Activated naive CD4-positive, alpha-beta T cell treated with Interleukin-2 at 50 U/mL for 16 hours (primary cell): ENCODE measurements at places on chromosomes 6 and 20.

DNA sequence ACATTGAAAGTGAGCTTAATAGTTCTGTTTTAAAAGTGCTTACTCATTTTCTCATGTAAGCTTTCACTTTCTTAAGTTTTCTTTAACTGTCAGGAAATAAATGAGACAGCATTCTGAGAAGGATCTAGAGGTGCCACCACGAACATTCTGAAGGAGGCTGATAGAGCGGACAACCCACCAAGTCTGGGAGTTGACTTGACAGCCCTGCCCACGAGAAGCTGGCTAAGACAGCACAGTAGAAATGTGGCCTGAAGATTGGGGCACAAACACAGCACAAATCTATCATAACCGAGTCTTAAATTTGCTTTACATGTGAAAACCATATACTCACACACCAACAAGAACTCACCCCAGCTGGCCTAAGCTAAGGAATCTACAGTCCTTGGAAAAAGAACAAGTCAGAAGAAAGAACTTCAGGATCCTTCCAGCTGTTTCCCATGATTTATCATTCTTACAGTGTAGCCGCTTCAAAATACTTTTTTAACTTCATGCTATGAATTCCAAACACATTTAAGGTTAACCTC is 144.2 kb upstream of the TNFAIP3 start:
- peak; percentile 37 for DNase-seq

GRCh38 chr20:3452690-3453089 is 18.1 kb upstream of the ATRN start:
- DNase-seq, result no peak

DNA sequence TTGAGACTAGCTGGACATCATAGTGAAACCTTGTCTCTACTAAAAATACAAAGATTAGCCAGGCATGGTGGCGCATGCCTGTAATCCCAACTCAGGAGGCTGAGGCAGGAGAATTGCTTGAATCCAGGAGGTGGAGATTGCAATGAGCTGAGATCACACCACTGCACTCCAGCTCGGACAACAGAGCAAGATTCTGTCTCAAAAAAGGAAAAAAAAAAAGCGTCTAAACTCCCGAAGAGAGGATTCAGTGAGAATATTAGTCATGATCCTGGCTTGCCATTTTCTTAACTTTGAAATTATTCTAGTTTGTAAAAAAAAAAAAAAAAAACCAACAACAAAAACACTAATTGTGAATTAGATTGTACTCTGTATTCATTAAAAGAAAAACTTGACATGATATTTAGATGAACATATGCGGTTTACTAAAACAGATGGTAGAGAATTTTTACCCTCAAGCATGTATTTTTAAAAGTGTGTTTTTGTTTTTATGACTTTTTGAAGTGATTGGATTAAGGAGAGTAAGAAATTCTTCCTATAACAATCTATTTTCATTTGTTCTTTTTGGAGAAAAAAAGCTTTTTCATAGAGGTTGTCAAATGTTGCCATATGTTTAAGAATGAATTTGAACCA is 80.7 kb downstream of the UST start:
- DNase-seq, result no peak

GRCh38 chr6:70479236-70479635 is 65.9 kb downstream of the FAM135A start:
- no peak for DNase-seq

DNA sequence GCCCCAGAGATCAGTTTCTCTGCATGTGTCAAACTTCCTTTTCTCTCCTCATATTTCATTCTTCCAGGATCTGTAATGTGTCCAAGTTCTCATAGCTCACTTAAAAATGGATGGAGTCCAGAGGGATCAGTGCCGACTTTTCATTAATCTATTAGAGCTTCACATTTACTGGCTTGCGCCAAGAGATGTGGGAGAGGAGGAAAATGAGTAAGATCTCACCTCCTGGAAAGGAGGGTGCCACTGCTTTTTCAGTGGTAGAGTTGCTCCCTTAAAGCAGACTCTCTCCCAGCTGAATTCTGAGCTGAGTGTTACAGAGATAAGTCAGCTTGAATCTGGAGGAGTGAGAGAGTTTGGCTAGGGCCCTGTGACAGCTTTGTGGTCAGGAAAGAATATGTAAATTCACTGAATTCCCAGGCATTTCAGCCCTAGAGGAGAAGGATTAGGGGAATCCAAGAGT is 175.9 kb downstream of the SOX4 start:
- no peak for DNase-seq

GRCh38 chr20:21387528-21387927 is 9.8 kb downstream of the NKX2-4 start:
- no peak for DNase-seq

- no peak for DNase-seq
These were observed 23.1 kb upstream of the GATA5 start for GRCh38 chr20:62498874-62499273.

DNA sequence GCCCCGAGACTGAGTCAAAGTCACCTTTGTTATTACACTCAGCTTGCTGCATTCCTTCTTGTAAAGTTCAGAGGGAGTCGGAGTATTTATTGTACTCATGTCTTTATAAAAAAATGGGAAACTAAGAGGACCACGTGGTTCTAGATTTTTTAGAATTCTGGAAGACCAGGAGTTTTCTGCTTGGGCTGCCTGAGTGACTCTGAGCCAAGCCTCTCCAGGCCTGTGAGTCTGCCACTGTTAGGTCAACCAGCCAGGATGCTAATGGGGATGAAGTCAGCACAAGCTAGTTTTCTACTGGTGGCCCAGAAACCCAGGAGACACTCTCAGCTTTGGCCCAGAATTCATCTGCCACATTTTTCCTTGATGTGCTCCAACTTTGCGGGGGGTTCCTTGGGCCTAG is 453.5 kb upstream of the SULF2 start:
- no peak for DNase-seq

DNA sequence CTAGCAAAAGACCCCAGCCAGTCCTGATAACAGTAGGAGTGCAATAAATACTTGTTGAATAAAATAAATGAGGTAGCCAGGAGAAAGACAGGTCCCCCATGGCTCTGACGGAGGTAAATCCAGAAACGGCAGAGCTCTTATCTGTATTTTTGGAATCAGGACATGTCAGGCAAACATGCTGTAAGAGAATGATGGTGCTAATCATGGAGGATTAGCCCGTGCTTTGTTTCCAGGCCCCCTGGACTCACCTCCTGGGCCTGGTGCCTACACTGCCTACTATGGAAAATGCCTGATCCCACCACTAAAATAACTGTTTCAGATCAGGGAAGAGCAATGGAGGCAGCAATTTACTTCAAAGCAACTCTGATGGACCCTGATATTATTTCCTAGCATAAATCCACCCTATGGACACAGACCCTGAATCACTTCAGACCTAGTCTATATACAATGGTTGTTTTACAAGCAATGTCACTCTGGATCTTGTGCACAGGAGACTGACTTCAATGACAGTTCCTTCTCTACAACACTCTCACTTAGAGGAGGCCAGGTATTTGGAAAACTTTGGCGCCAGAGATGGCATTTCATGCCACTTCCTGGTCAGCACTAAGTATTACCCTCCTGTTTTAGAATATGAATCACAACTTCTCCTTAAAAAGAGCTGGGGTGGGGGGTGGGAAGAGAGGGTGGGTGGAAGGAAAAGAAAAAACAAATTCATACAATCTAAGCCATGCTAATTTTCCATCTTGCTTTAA is 6.4 kb downstream of the MRPL14 start:
- no peak for DNase-seq
